ENCODE measurements at places on chromosomes 12 and 14. TPM values are rescaled to one million over a fixed set of nuclear protein-coding genes. Genes with fewer than 3 reads are reported as not detected.

The COX8C gene
- total RNA-seq, result not detected

The MYH6 gene
- total RNA-seq, result not detected

The SYT1 gene
- 3.7 TPM for total RNA-seq

The FGF6 gene
- total RNA-seq, result not detected

The STXBP6 gene
- 19.4 TPM for total RNA-seq

The TMED10 gene
- 405 TPM for total RNA-seq

The LRP1-AS gene
- not detected for total RNA-seq

The LMNTD1 gene
- 0.44 TPM for total RNA-seq

The CLEC4A gene
- total RNA-seq, result not detected

The NINJ2 gene
- total RNA-seq, result not detected

The CCDC197 gene
- not detected for total RNA-seq

The MYO1H gene
- total RNA-seq, result not detected

The RPS6KL1 gene
- total RNA-seq, result 1.1 TPM

The ASCL1 gene
- total RNA-seq, result not detected

GRCh38 chr12:119208626-119209061 lies 29.9 kb downstream of the HSPB8 start:
- DNase-seq, result peak; percentile 58

GRCh38 chr14:50059763-50060616 lies 56.4 kb downstream of the VCPKMT start:
- no peak for DNase-seq

GRCh38 chr12:119014368-119014767 lies 33.0 kb downstream of the SRRM4 start:
- DNase-seq, result no peak

DNA sequence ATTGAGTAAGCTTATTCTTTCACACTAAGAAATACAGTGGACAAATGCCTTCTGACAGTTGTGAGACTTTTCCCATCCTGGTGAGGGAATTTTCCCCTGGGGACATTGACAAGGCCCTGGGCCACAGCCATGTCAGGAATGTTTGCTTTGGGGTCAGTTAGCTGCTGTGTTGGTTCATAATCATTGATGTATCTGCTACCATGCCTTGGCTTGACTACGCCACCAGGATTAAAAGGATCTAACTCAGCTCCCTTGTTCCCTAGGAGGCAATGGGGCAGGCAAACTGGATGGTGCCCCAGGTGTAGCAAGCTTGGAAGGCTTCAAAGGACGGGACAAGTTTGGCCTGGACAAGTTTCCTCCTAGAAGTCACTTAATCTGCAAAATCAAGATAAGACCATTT lies 3.1 kb upstream of the CCDC88C start:
- no peak for DNase-seq

GRCh38 chr14:60420050-60420449 lies 65.8 kb downstream of the C14orf39 start:
- no peak for DNase-seq

DNA sequence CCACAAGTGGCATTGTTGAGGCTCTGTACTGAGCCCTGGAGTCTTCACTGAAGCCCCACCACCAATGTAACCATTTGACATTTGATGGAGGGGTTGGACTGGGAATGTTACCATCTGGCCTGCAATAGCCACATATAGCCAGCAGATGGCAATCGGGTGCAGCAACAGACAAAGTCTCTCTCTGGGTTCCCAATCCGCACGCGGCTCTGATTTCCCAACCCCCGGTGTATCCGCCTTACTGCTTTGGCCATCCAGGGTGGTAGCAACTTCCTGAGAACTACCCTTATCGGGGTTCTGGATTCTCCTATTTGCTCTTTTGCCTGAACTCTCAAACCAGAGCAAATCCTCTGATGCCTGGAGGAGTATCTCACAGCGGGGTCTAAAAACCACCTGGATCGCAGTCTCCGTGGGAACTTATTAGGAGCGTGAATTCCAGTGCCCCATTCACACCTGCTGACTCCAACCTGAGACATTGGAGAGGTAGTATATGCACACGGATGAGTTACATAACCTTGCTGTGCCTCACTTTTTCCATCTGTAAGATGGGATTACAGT lies 14.2 kb downstream of the VRTN start:
- peak; percentile 60 for DNase-seq

DNA sequence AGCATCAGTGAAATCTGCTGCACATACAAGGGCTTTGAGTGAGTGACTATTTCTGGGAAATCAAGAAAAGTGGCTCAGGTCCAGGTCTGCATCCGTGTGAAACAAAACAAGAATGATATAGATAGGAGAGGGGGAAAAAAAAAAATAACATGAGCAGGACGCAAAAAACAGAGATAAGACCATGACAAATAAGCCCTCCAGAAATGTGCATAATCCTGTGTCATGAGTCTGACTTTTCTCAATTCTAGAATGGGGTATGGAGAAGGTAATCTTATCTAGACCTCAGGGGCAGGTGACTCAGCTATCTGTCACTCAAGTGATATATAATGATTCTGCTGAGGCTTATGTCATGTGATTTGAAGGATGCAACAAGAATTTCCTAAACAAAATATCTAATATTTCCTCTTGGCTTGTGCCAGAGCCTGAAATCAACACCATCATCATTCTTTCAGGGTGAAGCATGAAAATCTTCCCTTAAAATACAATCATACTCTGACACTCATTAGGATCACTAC lies 250.0 kb downstream of the PHLDA1 start:
- peak; percentile 75 for DNase-seq

- DNase-seq, result no peak
Observed at GRCh38 chr12:10001171-10001776, 2.4 kb upstream of the CLEC1B start.

DNA sequence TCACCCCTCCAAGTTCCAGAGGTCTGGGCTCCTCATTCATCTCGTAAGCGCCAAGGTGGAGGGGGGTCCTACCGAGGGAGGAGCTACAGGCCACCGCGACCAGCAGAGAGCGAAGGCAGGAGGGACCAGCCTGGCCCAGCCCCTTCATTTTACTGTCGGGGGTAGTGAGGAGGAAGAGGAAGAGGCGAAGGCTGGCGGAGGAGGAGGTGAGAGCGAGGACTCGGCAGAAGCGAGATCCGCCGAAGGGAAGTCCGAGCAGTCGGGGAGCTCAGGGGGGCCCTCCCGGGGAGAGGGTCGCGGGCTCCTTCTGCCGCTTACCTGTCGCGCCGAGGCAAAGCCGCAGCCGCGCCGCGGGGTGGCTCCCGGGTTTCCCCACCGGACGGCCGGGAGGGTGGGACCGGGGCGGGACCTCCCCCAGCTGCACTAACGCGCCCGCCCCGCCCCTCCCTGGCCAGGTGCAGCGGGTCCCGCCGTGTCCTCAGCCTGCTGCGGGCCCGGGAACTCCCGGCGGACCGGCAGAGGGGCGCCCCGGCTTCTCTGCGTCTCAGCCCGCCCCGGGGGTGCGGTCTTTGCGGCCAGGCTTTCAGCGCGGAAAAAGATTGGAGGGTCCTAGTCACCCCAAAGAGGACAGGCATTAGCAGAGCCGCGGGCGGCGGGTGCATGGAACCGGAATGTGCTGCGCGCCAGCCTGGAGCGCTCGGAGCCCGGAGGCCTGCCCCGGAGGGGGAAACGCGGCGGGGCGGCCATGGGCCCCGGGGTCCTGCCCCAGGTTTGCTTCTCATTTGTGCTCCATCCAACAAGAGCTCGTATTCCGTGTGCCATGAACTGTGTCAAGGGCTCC lies at the start of gene GALNT6:
Gene GALNT6, minus strand, starts transcription at position 124 of the 841 bp plus-strand sequence. CDS start 11,625 bp downstream, outside the sequence.
- no peak for DNase-seq

- DNase-seq, result no peak
Observed at GRCh38 chr14:98466807-98467206, 805.2 kb downstream of the BCL11B start.

- peak; percentile 12 for DNase-seq
Observed at GRCh38 chr12:10363914-10364814, 25.7 kb downstream of the KLRK1 start.

- no peak for DNase-seq
Observed at GRCh38 chr12:119182701-119183493, 4.2 kb downstream of the HSPB8 start.

DNA sequence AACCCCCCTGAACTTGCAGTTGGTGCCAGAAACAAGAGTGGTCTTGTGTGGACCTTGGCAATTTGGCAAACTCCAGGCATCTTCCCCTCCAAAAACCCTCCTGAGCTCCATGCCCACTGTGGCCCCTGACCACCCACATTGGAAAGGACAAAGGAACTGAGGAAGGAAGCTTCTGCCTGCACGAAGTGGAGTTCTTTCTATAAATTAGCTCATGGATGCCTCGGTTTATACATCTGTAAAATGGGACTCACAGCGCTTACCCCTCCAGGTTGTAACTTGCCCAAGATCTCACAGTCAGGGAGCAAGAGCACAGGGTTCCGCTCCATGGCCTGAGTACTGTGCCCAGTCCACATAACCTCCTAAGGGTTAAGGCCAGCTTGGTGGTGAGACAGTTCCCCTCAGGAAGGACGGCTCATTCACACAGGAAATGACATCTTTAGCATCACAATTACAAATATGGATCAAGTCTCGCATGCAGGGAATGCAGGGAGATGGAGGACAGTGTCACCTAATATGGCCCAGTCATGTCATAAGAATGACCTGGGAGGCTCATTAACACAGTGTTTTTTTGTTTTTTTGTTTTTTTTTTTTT lies 66.6 kb downstream of the CLMN start:
- no peak for DNase-seq

GRCh38 chr12:62684570-62685295 lies 218.1 kb downstream of the MON2 start:
- DNase-seq, result peak; percentile 42

DNA sequence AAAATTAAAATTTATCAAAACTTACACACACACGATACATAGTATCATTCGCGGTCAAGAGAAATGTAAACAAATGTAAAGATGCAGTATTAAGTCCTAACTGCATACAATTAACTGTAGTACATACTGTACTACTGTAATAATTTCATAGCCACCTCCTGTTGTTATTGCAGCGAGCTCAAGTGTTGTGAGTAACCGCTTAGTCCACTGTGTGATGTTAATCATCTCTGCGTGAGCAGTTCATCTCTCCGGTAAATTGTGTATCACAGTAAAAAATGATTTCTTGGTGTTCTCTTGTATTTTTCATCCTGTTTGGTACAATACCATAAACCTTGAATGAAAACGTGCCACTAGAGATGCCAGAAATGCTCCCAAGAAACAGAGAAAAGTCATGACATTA lies 6.5 kb downstream of the EPS8 start:
- DNase-seq, result no peak

DNA sequence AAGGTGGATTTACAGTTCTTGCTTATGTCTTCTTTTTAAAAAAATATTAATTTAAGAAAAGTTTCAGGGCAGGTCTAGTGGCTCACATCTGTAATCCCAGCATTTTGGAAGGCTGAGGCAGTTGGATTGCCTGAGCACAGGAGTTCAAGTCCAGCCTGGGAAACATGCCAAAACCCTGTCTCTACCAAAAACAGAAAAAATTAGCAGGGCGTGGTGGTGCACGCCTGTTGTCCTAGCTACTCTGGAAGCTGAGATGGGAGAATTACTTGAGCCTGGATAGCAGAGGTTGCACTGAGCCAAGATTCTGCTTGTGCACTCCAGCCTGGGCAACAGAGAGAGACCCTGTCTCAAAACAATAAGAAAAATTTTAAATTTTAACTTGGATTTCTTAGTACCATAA lies 5.4 kb upstream of the TAS2R46 start:
- no peak for DNase-seq

DNA sequence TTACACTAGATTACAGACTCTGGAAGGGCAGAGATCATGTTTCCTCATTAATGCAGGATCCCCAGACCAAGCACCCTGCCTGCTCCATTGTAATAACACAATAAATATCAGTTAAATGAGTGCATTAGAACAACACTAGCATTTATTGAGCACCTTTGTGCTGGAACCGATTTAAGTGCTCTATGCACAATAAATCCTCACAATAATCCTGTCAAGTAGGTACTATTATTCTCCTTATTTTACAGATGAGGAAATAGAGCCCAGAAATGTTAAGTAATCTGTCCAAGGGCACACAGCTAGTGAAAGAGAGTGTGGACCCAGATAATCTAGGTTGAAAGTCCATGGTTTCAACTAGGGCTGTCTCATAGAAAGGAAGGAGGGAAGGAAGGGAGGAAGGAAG lies 69.8 kb downstream of the MAP1LC3B2 start:
- no peak for DNase-seq

GRCh38 chr12:43636725-43637463 lies 84.9 kb upstream of the ADAMTS20 start:
- DNase-seq, result no peak

- DNase-seq, result peak; percentile 29
Observed at GRCh38 chr14:91573894-91574837, 64.1 kb upstream of the PPP4R3A start.

- no peak for DNase-seq
Observed at GRCh38 chr14:83860631-83861155, 1669.3 kb upstream of the FLRT2 start.

DNA sequence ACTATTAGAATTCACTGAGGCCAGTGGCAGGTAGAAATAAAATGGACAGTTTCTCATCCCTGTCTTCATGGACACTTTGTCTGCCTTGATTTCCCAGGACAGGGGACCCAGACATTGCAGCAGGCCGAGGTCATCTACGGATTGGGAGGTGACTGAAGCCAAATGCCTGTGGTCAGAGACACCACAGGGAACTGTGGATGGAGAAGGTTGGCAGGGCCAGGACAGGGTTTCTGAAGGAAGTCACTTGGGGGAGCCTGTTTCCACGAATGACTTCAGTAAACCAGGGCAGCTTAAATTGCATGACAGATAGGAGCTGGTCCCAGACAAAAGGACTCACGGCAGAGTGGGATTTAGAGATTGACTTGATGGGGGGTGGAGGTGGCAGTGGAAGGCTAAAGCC lies 224.9 kb downstream of the NTF3 start:
- DNase-seq, result no peak

DNA sequence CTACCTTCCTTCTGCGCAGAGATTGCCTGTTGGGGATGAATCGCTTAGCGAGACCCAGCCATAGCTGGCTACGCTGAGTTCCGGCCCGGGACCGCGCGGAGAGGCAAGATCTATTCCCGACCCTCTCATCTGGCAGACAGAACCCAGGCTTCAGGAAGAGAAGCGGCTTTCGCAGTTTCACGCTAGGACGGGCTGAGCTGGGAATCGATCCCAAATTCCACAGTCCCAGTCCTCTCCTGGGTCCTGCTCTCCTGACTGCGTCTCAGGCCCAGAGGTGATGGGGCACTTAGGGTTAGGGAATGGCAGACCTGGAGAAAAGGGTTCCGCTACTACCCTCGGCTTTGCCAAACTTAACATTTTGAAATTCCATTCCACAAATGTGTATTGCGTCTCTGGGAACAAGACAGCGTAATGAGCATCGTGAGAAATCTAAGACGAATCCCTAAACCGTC lies 2.8 kb downstream of the PTPN21 start:
- DNase-seq, result no peak

- DNase-seq, result no peak
Observed at GRCh38 chr12:128944956-128945355, 91.7 kb downstream of the GLT1D1 start.

All from HFFc6 (cell line).